ENCODE measurements at places on chromosomes 2 and 18.

DNA sequence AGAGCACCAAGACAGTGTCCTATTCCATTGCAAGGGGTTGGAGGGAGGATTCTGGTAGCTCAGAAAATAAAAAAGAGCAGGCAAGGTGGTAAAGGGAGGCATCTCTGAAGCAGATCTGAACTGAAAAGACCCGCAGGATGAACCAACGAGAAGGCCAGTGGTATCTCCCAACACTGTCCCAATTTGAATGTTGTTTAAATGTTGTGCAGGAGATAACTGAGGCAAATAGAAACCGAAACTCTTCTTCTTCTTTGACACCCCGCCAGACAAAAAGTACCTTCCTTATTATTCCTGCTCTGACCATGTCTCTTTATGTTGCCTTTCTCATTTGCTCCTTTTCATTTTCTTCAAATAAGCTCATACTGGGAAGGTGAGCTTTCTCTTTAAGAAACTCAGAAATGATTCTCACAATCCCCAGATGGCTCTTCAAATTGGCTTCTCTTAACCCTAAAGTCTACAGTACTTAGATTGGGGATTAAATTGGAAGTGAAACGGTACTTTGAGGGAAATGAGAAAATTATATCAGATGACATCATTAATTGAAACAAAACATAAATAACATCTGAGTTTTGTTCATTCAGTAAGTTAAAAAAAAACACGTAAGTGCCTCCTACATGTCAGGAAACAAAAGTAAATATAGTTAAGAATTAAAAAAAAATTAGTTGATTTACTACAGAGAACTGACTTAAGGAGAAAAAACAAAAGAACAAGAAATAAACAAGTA, 143.6 kb downstream of the WDPCP start:
- DNase-seq: no peak

DNA sequence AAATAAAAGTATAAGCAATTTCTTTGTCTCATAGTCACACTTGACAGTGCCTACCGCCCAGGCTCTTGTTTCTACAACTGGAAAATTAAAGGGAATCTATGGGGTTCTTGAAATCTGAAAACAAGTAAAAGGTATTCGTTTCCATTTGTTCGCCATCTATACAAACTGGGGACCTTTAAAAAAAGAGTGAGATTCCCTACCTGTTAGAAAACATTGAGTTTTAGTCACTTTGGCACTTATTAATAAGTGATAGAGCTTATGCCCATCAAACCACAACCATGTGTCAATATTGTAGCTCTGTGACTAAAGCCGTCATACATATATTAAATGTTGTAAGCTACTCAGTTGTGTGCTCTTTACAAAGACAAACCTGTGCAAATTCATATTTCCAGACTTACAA, 13.2 kb downstream of the FN1 start:
- no peak for DNase-seq

DNA sequence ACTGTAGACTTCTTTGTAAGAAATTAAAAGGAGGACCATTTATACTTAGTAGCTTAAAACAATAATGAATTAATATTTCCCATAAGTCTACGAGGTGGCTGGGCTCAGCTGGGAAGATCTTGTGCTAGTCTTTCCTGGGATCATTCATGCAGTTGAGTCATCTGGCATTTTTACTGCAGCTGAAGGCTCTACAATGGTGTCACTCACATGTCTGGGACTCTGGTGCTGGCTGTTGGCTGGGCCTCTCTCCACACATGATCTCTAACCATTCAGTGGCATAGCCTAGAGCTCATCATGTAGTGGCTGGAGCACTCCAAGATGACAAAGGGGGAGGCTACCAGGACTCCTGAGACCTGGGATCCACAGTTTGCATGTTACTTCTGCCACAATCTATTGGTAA, 35.5 kb downstream of the CLASP1 start:
- DNase-seq: no peak

GRCh38 chr2:8835279-8835678, 2.1 kb downstream of the KIDINS220 start:
- DNase-seq: no peak

GRCh38 chr2:216503159-216503629, 4.5 kb downstream of the RPL37A start:
- no peak for DNase-seq

DNA sequence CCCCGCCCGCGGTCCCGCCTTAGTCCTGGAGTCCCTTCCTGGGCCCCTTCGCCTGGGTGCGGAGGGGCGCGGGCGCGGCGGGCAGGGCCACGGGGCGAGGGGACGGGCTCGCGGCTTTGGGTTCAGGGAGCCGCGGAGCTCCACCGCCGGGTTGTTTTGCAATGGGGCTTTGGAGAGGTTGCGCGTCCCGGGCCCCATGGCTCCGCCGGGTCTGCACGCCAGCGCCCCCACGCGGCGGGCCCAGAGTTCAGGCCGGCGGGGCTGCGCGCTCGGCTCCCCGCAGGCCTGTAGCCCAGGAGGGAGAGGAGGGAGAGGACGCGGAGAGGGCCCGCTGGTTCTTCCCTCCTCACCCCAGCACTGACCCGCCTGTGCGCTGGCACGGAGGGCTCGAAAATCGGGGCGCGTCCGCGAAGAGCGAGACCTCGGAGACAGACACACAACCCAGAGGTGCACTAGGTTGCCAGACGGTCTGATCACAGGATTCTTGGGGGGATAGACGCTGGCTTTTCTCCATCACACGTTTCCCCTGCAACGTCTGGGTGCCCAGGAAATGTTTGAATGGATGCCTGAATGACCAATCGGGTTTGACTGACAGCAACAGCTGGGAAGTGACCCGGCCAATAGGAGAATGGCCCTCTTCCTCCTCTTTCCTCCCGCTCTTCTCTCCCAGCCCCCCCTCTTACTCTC, 4.9 kb upstream of the SIX2 start:
- DNase-seq: no peak

- DNase-seq: no peak
Observed at GRCh38 chr2:129864719-129865118, 114.7 kb upstream of the RAB6C start.

- DNase-seq: no peak
Observed at GRCh38 chr18:55912919-55913318, 324.9 kb upstream of the TCF4 start.

- no peak for DNase-seq
Observed at GRCh38 chr2:231469583-231469950, 5.3 kb upstream of the NCL start.
